ENCODE measurements at places on chromosomes 5 and 9. TPM values are rescaled to one million over a fixed set of nuclear protein-coding genes. Genes with fewer than 3 reads are reported as not detected.

GDNF gene
- not detected for total RNA-seq

CNTLN gene
- total RNA-seq, result 8.6 TPM

SCGB3A2 gene
- total RNA-seq, result not detected

TSSK1B gene
- total RNA-seq, result not detected

IDNK gene
- 6.6 TPM for total RNA-seq

ANKRD33B gene
- total RNA-seq, result 7.6 TPM

TRIM36 gene
- 0.74 TPM for total RNA-seq

NOXA1 gene
- total RNA-seq, result 0.66 TPM

PCDHGA8 gene
- total RNA-seq, result 0.46 TPM

GFI1B gene
- total RNA-seq, result not detected

PAEP gene
- total RNA-seq, result not detected

CTSV gene
- 1.1 TPM for total RNA-seq

- no peak for DNase-seq
These were observed 20.0 kb downstream of the CEMIP2 start for GRCh38 chr9:71748280-71748743.

GRCh38 chr5:89302102-89302891 is 419.3 kb upstream of the MEF2C start:
- no peak for DNase-seq

DNA sequence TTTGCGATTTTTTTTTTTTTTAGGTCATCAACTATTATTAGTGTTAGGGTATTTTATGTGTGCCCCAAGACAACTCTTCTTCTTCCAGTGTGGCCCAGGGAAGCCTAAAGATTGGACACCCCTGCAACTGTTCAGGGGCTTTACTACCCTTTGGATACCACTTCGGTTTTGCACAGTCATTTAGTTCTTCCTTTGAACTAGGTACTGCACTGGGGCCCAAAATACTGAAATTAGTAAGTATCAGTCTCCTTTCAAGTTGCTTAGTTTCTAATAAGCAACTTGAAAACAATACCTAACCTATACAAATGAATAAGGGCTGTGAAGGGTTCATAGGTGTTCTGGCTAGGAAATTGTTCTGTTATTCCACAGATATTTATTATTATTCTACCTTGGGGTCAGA is 45.3 kb downstream of the CWC27 start:
- DNase-seq, result no peak

DNA sequence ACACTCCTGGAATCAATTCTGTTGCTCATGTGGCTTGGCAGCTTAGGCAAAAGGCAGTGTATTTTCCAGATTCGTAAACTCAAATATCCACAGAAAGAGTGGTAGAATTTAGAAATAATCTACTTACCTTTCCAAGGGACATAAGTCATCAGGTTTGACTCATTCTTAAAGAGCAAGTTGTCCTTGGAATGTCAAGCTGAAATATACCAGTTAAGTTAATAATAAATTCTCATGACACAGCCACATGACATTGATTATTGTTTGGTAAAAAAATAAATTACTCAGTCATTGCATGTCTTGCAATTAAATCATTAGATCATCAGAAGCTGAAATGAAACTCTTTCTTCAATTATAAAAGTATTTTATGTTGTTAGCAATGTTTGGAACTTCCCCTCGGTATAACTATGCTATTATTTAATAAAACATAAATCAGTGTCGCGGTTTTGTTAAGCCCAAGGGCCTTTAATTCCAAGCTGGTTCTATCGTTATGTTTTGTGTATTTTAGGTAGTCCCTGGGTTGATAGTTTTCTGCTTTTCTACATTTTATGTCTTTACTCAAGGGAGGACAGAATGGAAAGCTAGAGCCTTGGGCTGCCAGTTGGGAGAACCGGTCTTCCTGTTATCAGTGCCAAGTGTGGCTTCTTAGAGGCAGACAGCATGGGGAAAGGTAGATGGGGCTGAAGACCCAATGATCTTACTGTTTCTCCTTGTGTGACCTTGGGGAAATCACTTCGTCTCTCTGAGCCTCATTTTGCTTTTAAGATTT is 79.3 kb upstream of the PRLR start:
- no peak for DNase-seq

DNA sequence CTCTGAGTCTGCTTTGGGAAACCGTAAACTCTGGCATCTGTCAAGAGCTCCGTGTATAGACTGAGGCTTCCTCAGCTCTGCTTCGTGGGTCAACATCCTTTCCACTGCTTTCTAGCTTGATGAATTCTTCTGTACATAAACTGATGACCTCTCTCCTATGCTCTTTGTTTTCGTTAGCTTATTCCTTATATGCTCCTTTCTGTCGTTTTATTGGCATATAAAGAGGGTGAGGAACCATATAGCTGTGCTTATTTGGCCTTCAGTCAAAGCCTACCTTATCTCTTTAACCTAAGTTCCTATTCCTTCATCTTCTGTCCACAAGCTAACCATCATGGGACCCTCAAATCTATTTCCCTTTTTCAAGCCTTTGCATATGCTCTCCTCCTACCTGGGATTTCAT is 39.4 kb upstream of the CARTPT start:
- no peak for DNase-seq

GRCh38 chr5:54362992-54363625 is 52.7 kb upstream of the ARL15 start:
- no peak for DNase-seq

DNA sequence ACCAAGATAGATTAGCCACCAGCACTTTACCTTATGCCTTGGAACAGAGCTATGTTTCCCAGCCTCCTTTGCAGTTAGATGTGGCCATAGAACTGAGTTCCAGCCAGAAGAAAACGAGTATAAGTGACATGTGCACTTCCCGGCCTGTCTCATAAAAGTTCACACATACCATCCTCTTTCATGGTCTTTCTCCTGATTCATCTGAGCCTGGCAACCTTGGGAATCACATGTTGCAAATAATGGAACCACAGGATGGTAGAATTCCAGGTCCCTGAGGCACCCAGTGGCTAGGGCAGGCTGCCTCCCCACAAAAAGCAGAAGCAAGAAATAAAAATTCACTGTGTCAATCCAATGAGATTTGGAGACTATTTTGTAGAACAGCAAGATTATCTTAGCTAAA is 128.1 kb downstream of the PDE4D start:
- no peak for DNase-seq

DNA sequence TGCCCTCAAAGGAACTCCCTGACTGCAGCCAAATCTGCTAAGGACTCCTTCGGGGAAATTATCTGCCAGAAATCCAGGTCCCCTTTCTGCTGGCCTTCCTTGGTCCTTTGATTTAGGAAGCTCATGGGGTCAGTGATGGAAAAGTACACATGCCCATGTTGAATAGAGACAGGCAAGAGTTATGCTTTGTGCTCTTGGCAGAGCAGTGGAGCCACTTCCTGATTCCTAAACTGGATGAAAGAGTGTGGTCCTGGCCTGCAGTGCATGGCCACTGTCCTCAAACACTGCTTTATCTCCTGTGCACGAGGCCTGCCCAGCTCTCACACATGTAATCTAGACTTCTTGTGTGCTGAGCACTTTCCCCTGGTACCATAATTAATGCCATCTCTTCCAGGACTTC is 2.0 kb upstream of the EBF1 start:
- DNase-seq, result no peak

DNA sequence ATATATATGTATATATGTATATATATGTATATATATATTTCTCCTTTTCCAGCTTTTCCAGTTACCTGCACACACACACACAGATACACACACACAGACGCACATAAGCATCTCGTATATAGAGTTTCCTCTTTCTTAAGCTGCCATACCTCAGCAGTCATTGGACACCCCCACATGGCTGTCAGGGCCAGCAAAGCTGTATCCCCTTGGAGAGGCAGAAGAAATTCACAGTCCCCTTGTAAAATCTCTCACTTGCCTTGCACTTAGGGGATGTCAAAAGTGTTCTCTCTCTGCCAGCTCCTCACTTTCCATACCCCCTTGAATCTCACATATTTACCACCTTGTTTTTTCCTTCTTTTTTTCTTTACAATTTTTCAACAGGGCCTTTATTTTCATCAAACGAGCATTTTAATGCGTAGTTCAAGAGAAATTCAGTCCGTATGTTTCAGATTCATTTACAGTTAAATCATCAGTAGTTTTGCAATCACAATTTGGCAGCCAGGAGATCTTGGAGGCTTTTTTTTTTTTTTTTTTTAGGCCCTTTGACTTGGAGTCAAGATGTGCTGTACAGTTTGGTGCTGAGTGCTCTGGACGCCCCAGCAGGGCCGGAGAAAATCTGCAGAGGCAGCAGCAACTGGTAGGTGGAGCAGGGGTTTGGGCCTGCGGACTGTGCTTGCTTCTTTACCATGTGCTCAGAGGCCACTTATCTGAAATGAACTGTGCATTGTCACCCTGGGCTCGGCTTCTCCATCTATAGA is 244.9 kb upstream of the KLF4 start:
- DNase-seq, result no peak

GRCh38 chr9:131545003-131545785 is at the start of gene PRRT1B:
TSS of gene PRRT1B (plus strand) at chr9:131545523. CDS start at chr9:131545616, 93 bp downstream.
- DNase-seq, result no peak

- no peak for DNase-seq
These were observed 155.4 kb downstream of the FSTL4 start for GRCh38 chr5:133456933-133457402.

GRCh38 chr5:151005187-151005949 is 15.0 kb upstream of the GPX3 start:
- no peak for DNase-seq

DNA sequence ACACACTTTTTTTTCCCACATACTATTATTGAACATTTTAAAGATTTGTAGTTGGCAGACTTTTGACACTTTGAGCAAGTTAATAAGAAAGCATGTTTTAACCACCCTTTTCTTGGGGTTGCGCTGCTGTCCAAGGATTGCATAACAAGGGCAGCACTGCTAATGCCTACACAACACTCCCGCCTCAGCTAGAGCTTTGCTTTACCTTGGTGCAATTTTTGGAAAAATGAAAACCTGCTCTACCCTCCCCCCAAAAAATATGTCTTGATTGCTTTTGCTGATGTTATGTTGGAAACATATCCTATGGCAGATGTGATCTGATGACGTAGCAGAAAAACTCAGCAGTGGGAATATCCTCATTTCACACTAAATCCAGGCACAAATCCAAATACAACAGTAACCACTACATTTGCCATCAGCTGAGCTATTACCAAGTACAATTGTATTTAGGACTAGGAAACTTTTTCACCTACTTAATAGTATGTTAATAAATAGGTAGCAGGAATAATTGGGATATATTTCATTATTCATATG is 51.5 kb downstream of the UBE2R2 start:
- DNase-seq, result peak; percentile 40

DNA sequence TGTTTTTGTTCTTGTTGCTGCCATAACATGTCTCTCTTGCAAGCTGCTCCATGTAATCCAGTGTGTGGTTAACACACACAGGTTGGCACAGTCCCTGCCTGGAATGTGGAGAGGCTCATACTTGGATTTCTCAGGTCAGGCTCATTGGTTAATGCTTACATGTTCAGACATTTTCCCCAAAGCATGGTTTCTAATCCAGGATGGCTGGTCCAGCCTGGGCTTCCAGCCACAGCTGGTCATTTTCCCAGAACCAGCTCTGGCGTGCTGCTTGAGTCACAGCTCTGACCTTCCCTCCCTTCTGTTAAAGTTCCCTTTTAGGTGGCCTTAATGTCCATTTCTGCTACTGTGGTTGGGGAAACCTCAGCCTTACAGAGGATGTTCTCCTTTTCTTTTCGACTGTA is 294.3 kb downstream of the TAF11L14 start:
- DNase-seq, result no peak

GRCh38 chr5:33761139-33761538 is 130.7 kb downstream of the ADAMTS12 start:
- DNase-seq, result no peak

DNA sequence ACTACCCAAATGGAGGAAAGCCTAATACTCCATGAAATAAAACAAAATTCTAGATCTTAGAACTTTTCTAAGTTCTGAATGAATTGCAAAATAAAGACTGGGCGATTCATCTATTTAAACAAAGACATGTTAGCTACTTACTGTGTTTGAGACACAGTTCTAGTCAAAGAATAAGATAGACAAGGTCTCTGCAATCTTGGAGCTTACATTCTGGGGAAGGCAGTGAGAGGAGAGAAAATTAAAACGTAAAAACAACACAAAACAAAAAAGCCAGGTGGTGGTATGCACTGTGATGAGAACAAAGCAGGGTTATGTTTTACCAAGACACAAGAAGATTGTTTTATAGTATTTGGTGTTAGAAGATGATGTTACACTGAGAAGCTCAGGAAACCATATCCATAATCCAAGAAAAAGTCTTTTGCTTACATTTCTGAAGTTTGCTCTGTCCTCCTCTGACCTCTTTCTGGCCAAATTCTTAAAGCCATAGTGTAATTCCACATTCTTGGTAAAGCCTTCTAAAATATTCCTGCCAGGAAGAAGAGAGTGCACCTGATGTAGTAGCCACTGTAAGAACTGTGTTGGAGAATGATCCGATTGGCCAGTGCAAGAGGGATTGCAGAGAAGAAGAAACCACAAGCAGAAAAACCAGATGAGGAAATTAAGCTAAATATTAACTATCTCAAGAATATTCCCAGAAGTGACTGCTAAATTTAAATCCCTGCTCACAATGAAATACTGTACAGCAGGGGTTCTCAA is 218.4 kb downstream of the PCSK1 start:
- DNase-seq, result no peak

- DNase-seq, result no peak
These were observed 17.0 kb downstream of the GRXCR2 start for GRCh38 chr5:145855763-145856267.

DNA sequence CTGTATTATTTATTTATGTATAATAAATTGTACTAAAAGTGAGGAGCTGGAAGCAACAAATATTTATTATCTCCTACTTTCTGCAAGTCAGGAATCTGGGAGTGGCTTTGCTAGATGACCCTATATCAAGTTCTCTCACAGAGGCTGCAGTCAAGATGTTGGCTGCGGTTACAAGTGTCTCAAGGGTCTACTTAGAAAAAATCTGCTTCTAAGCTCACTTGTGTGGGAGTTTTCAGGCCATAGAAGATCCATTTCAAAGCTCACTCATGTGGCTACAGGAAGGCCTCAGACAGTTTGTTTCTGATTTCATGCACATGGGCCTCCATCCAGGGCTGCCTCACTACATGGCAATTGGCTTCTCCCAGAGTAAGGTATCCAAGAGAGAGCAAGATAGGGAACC is 551.1 kb downstream of the CAAP1 start:
- no peak for DNase-seq

- no peak for DNase-seq
These were observed 41.3 kb downstream of the FBXO10 start for GRCh38 chr9:37534901-37535300.

DNA sequence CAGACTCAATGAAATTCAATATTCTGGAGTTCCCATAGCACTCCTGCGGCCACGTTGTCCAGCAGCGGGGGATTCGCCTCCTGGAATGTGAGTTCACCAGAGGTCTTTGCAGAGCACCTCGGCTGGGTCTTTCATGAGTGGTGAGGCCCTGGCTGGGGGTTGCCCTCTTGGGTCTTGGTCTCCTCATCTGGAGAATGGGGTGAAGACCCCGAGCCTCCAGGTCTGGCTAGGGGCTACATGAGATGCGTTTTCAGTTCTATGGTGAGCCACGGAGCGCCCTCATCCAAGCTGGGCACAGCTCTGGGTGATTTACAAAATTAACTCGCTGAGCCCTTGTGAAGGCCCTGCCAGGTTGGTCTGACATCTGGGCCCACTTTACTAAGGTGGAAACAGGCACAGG is 37.5 kb upstream of the RXRA start:
- DNase-seq, result no peak

Data from pulmonary artery endothelial cell (primary cell).